Amniotic epithelial cell (primary cell): ENCODE measurements at places on chromosomes 2 and 18.

- peak; percentile 55 for DNase-seq
These were observed 76.5 kb downstream of the NOL10 start for GRCh38 chr2:10613263-10613662.

GRCh38 chr2:68806511-68807109 lies 64.6 kb downstream of the BMP10 start:
- peak; percentile 86 for DNase-seq

GRCh38 chr18:5365443-5365842 lies 69.9 kb upstream of the ZBTB14 start:
- DNase-seq: no peak

DNA sequence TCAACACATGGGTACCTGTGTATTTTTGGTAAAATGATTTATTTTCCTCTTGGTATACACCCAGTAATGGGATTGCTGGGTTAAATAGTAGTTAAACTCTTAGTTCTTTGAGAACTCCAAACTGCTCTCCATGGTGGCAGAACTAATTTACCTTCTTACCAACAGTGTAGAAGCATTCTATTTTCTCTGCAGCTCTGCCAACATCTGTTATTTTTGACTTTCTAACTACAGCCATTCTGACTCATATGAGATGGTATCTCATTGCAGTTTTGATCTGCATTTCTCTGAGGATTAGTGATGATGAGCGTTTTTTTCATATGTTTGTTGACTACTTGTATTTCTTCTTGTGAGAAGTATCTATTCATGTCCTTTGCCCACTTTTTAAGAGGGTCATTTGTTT lies 180.6 kb downstream of the FSIP2 start:
- DNase-seq: peak; percentile 61

GRCh38 chr2:232977438-232977971 lies 35.6 kb downstream of the NGEF start:
- no peak for DNase-seq

DNA sequence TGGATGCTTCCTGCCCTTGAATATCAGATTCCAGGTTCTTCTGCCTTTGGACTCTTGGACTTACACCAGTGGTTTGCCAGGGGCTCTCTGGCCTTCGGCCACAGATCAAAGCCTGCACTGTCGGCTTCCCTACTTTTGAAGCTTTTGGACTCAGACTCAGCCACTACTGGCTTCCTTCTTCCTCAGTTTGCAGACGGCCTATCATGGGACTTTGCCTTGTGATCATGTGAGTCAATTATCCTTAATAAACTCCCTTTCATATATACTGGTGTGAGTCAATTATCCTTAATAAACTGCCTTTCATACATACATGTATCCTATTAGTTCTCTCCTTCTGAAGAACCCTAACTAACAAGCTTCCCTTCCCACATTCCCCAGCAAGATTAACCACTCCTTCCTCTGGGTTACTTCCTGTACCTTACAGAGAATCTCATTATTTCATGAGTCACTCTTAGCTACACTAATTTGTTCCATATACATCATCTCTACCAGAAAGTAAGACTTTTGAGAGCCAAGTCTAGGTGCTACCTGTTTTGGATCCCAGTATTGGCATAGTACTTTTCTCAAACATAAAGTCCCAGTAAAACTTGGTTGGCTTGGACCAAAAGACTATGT lies 31.3 kb upstream of the LRATD1 start:
- no peak for DNase-seq

- no peak for DNase-seq
These were observed 126.6 kb downstream of the RTP5 start for GRCh38 chr2:241996100-241996499.

- DNase-seq: peak; percentile 5
These were observed 48.1 kb downstream of the CYRIA start for GRCh38 chr2:16617282-16618266.

GRCh38 chr2:28958689-28959088 lies 22.4 kb upstream of the TOGARAM2 start:
- peak; percentile 73 for DNase-seq

DNA sequence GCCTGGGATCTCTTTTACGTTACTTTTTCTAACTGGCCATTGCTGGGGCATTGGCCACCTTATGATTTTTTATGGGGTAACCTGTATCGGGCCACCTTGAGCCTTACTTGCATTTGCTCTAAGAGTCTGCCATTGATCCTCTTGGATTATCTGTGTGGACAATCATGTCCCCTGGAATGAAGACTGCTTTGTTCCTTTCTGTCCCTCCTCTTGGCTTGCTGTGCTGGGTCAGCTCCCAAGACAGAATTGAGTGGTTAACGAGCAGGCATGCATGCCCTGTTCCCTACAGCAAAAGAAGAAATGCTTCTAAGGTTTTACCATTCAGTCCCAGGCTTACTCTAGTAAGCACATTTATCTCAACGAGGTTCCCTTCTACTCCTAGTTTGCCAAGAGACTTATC lies 46.3 kb downstream of the MAL start:
- no peak for DNase-seq

DNA sequence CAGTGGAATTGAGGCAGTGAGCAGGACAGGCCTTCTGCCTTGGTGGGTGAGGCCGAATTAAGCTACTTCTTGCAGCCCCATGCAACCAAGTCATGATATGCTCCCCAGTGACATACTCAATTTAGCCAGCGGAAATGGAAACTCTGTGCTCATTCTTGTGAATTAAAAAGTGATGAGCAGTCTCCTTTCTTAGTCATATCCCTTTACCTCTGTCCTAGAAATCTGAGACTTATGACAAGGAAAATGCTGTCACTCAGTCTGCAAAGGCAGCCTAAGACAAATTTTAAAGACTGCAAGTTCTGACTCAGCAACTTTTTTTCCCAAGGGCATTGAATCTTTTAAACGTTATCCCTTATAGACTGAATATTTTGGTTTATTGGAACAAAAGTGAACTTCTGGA lies 218.2 kb downstream of the SH3BP4 start:
- peak; percentile 23 for DNase-seq

DNA sequence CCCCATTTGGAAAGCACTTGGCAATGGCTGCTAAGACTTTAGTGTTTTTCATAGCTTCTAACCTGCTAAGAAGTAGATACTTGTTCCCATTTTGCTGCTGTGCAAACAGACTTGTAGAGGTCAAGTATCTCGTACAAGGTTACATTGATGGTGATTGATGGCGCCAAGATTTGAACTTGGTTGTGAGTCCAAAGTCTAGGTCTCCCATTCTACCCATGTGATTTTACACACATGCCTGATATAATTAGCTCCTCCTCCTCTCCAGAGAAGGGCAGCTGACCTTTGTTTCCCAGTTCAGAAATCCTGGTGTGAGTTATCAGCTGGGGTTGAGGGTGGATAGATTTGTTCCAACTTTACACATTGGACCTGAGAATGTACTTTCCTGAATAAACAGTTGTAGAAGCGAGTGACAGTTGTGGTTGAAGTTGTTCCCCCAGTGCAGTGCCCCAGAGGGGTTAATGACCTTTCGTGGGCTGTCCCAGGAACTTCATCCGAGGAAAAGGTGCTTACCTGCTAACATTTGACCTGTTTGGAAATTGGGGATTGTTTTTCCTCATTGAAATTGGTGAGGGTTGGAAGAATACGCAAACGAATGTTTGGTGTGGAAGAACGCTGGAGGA lies 10.4 kb downstream of the TCF7L1 start:
- no peak for DNase-seq

DNA sequence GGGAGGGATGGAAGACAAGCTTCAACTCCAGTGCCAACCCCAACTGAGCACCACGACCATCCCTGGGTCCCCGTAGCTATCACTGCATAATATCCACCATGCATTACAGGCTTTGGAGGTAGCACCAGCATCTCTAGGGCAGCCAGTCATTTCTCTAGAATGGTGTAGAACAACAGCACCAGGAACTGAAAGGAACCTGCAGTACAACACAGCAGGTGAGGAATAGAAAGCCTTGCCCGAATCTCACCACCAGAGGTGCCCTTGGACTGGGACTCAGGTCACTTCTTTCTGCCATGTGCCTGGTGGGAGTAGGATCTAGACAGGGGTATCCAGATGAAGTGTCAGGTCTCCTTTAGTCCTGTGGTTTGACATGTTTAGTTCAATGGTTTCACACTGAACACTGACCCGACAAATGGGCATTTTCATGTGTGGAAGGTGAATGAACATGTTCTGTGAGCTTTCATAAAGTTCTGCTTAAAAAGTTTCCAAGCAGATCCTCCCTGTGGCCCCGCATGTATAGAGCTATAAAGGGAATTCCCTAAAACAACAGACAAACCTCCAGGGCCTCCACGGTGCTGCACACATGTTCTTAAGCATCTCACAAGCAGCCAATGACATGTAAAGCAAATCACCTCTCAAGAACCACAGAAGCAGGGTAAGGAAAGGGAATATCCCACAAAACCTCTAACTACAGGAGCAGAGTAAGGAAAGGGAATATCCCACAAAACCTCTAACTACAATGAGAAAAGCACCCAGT lies 208.3 kb downstream of the AFF3 start:
- no peak for DNase-seq

- DNase-seq: no peak
These were observed 3.0 kb downstream of the LRRFIP1 start for GRCh38 chr2:237630216-237631000.

GRCh38 chr2:231910771-231911170 lies 15.4 kb downstream of the NPPC start:
- DNase-seq: no peak
